Omental fat pad (tissue), 4 donors: ENCODE measurements at places on chromosomes 11 and 22. TPM values are rescaled to one million over a fixed set of nuclear protein-coding genes. Genes with fewer than 3 reads are reported as not detected.

GRCh38 chr22:45678961-45679912 is 7.6 kb downstream of the ATXN10 start:
- DNase-seq: no peak

GRCh38 chr11:114479331-114479730 is 40.1 kb downstream of the REXO2 start:
- DNase-seq: no peak

NTM gene
- 5.5 TPM for total RNA-seq

ZFPL1 gene
- 30.6 TPM for total RNA-seq
